ENCODE measurements at places on chromosomes 12 and 14. TPM values are rescaled to one million over a fixed set of nuclear protein-coding genes. Genes with fewer than 3 reads are reported as not detected.

KCNA5 gene
- not detected for polyA plus RNA-seq

PPTC7 gene
- polyA plus RNA-seq, result 14.7 TPM

KRT3 gene
- polyA plus RNA-seq, result not detected

KRT75 gene
- not detected for polyA plus RNA-seq

LTBP2 gene
- 9.9 TPM for polyA plus RNA-seq

GAS2L3 gene
- polyA plus RNA-seq, result 7.1 TPM

OS9 gene
- 128 TPM for polyA plus RNA-seq

CPNE8 gene
- 8.0 TPM for polyA plus RNA-seq

TMEM132C gene
- polyA plus RNA-seq, result not detected

CARMIL3 gene
- polyA plus RNA-seq, result 0.98 TPM

PTPRO gene
- not detected for polyA plus RNA-seq

KLRG1 gene
- 4.8 TPM for polyA plus RNA-seq

RFC5 gene
- 51.7 TPM for polyA plus RNA-seq

MYH7 gene
- polyA plus RNA-seq, result not detected

Data from A549 (cell line).